ENCODE measurements at places on chromosomes 11 and 22.

DNA sequence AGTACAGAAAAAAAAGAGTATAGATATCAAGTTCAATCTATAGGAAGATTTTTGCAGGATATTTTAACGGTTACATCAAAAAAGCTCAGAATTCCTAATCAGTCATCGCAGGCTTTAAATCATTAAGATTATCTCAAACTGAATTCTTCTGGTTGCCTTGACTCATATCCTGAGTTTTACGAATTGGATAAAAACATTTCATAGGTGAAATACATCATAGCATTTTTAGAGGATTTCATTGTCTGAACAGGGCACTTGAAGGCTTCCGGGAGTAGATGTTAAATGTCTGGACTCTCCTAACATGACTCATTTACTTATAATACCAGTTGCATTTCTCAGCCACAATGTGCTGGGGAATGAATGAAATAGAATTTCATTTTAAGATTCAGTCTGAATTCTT, 2216.6 kb upstream of the RAG2 start:
- peak; percentile 14 for DNase-seq

GRCh38 chr22:42444077-42444904, 12.1 kb upstream of the NFAM1 start:
- DNase-seq = peak; percentile 93

DNA sequence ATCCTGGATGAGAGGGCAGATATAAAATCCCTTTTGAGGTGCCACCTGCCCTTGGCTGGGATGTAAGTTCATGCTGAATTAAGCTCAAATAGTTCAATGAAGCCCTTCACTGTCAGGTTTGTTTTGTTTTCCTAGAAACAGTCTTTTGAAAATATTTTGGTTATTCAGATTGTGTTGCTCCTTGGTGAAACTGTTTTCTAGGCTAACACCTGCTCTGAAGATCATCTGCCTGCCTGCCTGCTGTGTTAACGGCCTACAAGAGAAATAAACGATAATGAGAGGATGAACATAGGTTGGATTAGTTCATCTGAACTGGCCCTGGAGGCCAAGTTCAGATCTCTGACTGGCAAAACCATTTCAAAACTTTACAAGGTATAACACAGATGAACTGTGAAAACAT, 67.4 kb downstream of the ZBTB44 start:
- no peak for DNase-seq

DNA sequence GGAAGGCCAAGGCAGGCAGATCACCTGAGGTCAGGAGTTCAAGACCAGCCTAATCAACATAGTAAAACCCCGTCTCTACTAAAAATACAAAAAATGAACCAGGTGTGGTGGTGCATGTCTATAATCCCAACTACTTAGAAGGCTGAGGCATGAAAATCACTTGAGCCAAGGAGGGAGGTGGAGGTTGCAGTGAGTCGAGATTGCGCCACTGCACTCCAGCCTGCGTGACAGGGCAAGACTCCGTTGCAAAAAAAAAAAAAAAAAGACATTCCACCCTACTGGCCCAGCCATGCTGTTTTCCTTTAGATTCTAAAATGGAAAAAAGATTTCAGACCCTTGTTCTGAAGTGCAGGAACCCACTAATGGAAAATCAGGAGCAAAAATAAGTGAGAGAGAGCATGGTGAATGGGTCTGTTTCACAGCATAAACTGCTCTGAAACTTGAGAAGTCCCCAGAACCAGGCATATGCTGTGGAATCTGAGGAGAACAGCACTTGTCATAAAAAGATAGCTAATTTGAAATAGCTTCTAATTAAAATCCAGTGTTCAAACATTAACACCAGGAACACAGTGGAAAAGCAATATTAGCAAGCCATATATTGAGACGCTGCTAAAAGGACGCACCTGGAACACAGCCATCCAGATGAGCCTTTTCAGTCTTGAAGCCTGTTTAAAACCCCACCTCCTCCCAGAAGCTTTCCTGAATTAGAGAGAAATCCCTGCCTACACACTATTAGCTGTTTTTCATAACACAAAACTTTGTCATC, 66.3 kb upstream of the CHRM4 start:
- DNase-seq = no peak

DNA sequence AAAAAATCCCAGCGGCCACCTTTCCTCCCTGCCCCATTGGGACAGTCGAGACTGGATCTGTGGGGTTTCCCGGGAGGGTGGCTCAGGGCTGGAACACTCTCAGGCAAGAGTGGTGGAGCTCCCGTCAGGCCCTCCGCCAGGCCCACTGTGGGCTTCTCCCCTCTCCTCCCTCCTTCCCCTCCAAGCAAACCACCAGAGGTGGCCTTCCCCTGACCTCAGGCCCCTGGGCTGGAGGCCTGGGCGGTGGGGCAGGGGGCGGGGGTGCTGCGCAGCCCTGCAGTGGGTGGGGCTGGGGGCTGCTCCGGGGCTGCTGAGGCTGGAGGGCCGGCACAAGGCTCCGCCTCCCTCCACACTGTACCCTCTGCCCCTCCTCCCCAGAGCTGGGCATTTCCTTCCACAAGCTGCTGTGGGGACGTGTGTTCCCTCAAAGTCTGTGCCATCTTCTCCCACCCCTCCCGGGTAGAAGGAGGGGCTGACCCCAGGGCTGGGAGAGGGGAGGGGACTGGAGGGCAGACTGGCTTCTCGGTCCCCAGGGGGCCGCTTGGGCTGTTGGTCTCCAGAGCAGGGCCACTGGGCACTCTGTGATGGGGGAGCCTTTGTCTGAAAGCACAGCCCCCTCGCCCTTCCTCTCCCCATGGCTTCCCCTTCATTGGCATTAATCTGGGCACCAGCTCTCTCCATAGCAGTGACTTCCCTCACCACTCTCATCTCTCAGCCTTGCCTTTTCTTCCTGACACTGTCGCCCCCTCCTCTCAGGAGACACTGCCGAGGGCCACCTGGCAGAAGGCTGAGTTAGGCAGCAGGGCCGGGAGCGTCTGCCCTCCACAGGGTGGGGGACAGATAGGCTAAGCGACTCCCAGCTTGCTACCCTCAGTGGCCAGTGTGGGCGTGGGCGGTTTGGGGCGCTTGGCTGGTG, 7.1 kb downstream of the RCOR2 start:
- peak; percentile 38 for DNase-seq

- DNase-seq = no peak
These were observed 318.3 kb downstream of the SHANK2 start for GRCh38 chr11:70933981-70934583.

- DNase-seq = peak; percentile 63
These were observed 1.1 kb downstream of the TTLL12 start for GRCh38 chr22:43185860-43186261.

- DNase-seq = no peak
These were observed 45.6 kb downstream of the C11orf58 start for GRCh38 chr11:16784097-16784496.

DNA sequence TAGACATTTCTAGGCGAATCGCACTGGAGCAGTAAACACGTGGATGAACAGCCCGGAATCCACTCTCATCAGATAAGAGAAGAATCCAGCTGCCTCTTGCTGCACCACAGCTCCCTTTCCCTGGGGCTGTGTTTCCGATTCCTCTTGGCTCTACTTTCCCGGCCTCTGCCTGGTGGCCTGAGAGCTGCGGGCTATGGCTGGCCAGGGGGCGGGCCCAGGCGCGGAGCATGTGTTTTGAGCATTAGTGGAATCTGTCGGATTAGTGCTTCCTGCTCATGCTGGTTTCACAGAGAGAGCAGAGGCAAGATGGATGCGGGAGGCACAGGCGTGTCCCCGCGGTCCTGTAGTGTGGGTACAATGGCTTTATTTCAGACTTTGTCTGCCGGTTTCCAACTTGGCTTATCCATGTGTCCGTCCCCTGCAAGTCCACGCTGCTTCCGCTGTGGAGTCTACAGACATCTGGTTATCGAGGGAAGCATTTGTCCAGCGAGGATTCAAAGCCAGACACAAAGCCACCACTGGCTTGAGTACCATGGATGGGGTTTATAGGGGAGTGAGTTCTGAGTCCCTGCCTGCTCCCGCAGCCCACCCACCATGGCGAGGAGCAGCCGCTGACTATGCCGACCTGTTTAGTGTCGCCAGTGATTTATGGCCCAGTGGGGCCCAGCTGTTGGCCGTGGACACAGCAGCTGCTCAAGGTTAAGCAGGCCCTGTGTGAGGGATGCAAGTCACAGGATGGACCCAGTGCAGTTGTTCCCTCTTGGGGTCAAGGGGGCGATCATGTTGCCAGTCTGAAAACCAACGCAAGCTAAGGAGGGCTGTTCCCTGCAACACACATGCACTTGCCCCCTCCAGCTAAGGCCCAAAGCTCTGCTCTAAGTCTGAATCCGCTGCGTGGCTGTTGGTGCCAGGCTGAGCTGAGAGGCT, 43.3 kb upstream of the EP300 start:
- peak; percentile 80 for DNase-seq

GRCh38 chr11:122852796-122853160, 14.5 kb downstream of the CRTAM start:
- DNase-seq = no peak

DNA sequence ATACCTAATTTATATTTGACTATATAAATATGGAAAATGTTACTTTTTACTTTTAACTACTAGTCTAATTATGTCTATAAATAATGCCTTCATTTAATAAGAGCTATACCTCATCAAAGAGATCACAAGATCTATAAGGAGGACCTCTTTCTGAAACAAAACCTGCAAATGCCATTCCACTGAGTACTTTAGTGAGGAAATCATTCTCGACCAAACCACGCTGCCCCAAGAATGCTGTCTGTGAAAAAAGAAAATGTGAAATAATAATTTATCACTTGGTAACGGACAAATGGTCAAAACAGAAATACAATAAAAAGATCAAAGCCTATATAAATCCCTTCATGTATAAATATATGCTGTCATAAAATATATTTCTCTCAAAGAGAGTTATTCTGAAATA, 301.7 kb downstream of the SBF2 start:
- peak; percentile 48 for DNase-seq

- DNase-seq = peak; percentile 17
These were observed 2.2 kb downstream of the PAK1 start for GRCh38 chr11:77471558-77472193.

DNA sequence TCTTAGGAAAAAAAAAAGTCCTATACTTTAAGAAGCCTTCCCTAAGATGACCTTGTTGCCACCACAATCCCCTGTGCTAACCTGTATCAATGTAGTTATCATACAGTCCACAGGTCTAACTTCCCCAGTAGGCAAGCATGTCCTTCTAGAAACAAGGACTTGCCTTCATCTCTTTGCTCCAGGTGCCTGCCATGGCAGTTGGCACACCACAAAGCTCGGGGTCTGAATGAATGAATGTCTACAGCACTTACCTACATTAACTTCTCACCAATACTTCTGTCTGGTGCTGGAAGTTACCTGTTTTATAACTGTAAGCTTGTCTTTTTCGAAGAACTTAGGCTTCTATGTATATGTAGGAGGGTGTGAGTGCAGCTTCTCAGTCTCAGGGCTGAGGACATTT, 23.4 kb downstream of the CLPB start:
- DNase-seq = no peak

- DNase-seq = no peak
These were observed 13.0 kb downstream of the GRAP2 start for GRCh38 chr22:39913886-39914285.

DNA sequence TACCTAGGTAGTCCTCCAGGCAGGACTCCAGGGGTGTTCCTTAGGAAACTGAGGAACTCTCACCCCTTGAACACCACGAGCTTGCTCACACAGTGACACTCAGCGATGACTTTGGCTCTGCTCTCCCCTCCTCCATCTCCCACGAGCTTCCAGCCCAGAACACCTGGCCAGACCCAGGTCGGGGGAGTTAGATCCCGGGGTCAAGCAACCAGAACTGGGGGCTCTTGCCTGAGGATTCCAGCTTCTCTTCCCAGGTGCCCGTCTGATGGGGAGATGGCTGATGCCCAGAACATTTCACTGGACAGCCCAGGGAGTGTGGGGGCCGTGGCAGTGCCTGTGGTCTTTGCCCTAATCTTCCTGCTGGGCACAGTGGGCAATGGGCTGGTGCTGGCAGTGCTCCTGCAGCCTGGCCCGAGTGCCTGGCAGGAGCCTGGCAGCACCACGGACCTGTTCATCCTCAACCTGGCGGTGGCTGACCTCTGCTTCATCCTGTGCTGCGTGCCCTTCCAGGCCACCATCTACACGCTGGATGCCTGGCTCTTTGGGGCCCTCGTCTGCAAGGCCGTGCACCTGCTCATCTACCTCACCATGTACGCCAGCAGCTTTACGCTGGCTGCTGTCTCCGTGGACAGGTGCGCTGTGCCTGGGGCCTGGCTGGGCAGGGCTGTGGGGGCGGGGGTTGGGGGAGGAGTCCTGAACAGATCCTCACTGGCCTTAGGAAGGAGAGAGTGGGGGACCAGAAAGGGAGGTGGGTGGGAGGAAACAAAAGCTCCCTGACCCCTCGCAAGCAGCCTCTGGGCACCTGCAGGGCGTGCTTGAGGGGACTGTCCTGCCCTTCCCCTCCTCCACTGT, at the start of gene GALR3:
GALR3 (plus strand) TSS at position 249 of the 852 bp plus-strand sequence; CDS start at position 274, 25 bp downstream.
- DNase-seq = no peak

DNA sequence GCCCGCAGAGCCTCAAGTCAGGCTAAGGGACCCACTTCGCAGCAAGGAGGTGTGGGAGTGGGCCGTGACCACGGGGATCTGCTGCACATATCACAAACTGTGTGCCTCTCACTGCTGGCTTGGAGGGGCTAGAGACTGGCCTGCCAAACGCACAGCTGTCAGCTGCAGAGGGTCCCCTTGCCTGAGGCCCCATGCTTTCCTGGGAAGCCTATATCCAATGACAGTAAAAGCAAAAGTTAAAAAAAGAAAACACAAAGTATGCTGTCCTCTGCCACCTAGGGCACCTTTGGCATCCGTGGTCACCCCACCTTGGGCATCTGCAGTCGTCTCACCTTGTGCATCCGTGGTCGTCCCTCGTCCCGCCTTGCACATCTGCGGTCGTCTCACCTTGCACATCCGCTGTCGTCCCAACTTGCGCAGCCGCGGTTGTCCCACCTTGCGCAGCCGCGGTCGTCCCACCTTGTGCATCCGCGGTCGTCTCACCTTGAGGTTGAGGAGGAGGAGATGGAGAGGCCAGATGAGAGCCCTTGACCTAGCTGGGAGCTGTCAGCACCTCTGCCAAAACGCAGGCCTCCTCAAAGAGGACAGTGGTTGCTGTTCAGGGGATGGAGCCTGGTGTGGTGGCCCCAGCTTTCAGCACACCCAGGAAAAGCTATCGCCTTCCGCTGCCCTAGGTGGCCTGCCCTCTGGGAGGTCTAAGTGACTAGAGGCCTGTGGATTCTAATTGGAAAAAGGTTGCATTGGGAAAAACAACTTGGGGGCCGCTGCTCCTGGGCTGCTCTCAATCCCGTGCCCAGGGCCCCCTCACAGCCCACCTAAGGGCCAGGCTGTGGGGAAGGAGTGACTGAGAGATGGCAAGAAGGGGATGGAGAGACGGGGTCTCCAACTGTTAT, 90.5 kb downstream of the MYEOV start:
- DNase-seq = no peak
